CD4-positive, alpha-beta T cell treated with Interleukin-17A for 4 hours (primary cell): ENCODE measurements at places on chromosomes 1 and 21.

- no peak for DNase-seq
Measured at GRCh38 chr1:240987928-240988327, 369.1 kb downstream of the RGS7 start.

- no peak for DNase-seq
Measured at GRCh38 chr1:25019337-25020172, 89.5 kb upstream of the RUNX3 start.

GRCh38 chr1:202224453-202224852 is 30.9 kb downstream of the LGR6 start:
- no peak for DNase-seq

DNA sequence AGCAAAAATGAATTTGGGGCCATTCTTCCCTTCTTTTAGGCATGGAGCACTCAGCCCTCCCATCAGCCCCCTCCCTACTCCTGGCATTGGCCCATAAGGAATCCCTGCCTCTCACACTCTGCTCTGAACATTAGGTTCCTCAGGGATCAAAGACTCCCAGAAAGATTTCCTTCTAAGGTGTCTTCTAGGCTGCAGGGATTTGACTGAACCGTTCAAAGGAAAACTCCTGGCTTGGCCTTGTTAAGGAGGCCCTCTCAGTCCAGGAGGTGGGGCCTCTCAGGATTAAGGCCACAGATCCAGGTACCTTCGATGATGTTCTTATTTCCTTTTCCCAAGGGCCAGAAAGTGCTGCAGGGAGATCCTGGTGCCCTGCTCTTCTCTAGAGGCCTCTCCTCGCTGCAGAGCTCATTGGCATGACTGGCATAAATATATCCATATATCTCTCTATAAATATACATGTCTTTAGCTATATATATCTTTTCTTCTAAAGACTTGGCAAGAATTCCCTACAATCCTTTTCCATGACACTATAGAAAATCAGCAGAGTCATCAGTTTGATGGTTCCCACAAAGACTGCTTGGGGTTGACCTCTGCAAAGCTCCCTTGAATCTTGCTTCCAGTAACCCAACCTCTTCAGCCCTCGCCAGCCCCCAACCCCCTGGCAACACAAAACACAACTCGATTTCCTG is 59.1 kb downstream of the PLXNA2 start:
- DNase-seq: no peak

DNA sequence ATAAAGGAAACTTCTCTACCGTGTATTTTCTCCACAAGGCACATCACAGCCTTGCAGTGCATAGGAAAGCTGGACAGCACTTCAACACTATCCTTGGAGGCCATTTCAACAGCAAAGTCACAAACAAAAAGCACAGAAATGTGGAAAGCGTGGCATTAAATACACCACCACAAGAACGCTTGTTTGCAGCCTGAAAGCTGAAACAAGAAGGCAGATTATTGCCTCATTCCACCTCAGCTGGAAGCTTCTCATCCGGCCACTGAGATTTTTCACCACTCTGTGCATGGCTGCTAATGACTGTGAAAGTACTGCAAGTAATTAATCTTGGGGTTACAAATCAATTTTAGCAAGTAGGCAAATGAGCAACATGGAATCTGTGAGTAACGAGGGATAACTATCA is 50.9 kb upstream of the GALNT2 start:
- DNase-seq: no peak

GRCh38 chr1:21278208-21278859 is 11.9 kb downstream of the ECE1 start:
- no peak for DNase-seq

- no peak for DNase-seq
Measured at GRCh38 chr1:39380036-39380435, 111.4 kb upstream of the BMP8A start.

- DNase-seq: no peak
Measured at GRCh38 chr1:194598098-194598497, 1411.7 kb upstream of the B3GALT2 start.
